ENCODE measurements at places on chromosomes 5 and 9.

DNA sequence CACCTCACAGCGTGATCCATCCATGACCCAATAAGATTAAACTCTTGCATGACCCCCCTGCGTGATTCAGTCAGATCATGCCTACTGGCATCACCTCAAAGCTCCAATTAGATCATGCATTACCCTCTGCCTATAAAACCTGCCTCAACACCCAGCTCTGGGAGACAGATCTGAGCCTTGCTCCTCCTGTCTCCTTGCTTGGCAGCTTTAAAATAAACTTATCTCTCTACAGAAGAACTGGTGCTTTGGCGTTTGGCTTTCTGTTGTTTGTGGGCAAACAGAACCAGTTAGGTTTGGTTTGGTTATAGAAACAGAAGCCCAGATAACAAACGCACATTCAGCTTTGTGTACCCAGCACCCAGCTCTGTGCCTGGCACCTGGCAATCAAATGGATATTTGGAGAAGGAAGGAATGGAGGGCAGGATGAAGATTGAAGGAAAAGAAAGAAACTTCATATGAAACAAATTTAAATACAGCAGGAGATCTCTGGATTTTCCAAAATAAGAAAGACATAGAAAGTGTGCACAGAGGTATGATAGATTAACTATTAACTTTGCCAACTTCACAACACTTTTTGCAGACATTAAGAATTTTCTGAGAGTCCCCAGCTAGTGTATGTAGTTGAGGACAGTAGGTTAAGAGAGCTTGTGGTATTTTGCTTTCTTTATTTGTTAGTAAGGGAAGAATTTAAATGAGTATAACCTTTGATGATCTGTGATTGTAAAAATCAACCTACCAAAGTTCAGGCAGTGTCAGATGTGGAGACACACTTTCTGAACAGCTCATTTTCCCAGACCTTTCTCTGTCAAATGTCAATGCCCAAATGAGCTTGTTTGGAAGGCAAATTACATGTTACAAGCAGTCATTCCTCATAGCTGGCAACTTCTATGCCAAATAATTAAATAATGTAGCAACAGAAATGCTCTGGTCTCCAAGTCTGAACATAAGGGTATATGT lies 102.1 kb upstream of the ASTN2 start:
- no peak for DNase-seq

DNA sequence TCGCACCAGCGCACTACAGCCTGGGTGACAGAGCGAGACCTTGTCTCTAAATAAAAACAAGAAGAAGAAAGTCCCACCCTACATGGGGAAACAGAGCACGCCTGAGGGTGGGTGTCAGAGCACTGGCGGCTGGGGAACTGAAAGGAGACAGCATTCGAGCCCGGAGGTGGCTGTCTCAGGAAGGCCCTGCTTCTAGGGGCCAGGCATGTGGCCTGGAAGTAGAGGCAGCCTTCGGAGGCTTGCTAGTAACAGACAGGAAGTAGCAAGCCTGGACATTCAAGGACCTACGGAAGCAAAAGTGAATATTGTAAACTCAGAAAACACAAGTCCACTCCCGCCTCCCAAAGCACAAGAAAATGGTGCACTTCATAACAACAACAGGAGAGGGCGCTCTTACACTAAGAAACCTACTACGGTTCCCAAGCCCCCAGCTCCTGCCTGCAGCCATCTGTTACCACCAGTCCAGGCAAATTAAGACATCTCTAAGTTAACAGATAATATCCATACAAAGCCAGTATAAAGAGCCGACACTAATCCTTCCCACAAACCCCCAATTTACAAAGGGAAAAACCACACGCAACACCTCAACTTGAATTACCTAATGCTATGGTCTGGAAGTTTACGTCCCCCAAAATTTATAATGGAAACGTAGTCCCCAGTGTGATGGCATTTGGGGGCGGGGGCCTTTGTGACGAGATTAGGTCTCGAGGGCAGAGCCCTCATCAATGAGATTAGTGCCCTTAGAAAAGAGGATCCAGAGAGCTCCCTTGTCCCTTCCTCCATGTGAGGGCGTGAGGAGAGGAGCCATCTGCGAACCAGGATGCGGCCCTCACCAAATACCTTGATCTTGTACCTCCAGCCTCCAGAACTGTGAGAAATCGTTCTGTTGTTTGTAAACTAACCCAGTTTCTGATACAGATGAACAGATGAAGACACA lies 7.7 kb downstream of the RASGEF1C start:
- DNase-seq: no peak

- no peak for DNase-seq
These were observed 547.0 kb downstream of the PDE4D start for GRCh38 chr5:59346514-59346913.

GRCh38 chr5:141192110-141192725 lies at the start of gene PCDHB10:
Gene PCDHB10, plus strand, starts transcription at chr5:141192353. Its CDS starts 200 bp downstream, at chr5:141192553.
- DNase-seq: peak; percentile 1

DNA sequence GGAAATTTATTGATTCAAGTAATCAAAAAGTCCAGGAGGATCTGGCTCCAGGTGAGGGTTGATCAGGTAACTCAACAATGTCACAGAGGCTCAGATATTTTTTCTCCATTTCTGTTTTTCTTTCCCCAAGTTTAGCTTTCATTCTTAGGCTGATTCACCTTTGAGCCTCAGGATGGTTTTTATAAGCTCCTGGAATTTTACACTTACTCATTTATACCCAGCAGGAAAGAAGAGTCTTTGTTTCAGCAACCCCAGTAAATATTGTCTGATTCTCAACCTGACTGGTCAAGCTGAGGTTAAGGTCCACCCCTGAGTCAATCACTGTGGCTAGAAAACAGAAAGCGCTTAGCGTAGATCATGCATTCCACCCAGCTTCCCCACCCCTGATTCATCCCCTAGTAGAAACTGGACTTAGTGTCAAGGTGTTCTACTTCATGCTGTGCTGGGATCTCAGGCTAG lies 500.6 kb downstream of the KIF4B start:
- no peak for DNase-seq

DNA sequence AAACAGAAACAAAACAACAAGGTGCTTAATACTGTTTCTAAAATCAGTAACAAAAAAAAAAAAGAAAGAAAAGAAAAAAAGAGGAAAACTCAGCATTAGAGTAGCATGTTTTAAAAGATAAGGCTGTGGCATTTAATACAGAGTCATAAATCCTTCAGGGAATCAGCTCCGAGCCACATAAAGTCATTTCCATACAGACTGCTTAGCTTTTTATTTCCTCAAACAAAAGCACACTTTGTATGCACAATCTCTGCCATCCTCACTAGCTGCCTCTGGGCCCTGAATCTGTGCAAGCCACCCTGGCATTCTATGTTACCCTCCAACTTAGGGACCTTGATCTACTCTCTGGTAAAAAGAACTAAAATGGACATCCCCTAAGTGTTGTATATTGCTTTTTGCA lies 87.6 kb downstream of the SEMA6A start:
- no peak for DNase-seq

DNA sequence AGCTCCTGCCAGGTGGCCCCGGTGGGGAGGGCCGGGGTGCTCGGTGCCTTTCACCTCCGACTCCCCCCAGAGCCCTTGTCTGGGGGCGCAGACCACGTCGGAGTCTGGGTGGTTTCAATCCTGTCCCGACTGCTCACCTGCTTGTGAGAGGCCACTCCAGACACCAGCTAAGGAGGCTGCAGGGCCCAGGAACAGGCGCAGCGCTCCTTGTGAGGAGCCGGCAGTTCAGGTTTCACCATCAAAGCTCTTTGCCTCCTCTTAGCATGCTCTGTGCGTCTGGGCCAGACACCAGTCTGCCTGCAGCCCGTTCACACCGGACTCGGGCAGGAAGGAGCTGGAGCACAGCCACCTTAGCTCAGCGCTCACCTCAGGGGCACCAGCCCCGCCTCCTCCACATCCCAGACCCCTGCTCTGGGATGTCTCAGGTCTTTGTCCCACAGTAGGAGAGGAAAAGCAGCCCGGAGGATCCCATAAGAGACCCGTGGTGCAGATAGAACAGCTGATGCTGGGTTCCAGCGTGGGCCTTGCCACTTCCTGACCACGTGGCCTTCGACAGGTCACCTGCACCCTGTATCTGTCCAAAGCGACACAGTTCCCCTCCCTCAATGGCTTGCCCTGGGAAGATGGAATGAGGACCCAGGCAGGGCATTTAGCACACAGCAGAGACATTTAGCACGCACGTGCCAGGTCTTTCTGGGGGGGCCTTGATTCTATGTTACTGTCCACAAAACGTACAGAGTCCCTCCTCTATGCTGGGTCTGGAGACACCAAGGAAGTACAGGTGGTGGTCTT lies 106.2 kb upstream of the LMX1B start:
- DNase-seq: no peak

DNA sequence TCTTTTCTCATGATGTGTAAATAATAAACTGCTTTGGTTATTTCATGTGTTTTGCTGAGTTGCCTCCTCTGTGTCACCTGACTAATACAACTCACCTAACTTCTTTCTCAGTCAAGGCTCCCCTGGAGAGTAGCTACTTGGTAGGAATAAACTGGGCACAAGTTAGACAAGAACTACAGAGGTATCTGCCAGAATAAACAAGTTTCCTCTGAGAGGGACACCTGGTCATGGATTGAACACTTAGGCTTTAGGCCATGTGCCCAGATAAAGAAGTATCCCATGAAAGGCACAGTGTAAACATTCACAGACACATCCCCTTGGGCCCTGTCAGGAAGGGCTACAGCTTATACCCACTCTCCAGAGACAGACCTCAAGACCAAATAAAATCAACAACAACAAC lies 532.5 kb downstream of the KIF4B start:
- no peak for DNase-seq

DNA sequence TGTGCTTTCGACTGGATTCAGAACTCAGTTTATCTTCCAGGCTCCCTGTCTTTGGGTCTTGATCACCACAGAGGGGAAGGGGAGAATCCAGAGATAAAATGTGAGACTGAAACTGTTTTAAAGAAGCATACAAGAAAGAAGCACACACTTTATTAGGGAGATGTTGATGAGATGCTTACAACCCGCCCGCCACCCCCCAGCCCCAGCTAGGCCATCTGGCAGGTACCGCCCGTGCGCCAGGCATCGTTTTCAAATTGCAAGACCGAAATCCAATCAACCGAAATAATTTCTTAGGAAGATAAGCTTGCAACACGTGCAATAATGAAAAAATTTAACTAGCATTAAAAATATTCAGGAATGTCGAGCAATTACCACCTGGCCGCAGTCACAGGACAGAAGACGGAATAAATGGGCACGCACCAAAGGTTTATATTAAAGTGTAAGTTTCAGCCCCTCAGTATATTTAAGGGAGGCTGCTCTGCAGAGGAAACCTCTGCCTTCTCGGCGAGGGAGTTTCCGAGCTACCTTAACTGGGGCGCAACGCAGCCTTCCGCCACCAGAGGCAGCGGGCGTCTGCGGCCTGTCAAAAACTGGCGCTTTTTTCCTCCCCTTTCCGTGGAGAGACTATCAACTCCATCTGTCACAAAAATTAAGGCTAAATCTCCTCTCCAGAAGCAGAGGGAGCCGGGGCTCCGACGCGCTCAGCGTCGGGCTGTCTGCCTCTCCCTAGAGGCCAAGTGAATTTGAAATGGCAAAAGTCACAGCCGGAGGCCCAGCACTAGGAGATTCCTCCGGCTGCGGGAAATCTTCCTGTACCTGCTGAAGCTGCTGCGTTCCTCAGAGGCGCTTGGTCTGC lies 996 bp upstream of the GAS1 start:
- DNase-seq: peak; percentile 30
